GM12864 (cell line): ENCODE measurements at places on chromosomes 6 and 20.

GRCh38 chr20:40689943-40690835 is 1.2 kb upstream of the MAFB start:
- peak; percentile 27 for DNase-seq

DNA sequence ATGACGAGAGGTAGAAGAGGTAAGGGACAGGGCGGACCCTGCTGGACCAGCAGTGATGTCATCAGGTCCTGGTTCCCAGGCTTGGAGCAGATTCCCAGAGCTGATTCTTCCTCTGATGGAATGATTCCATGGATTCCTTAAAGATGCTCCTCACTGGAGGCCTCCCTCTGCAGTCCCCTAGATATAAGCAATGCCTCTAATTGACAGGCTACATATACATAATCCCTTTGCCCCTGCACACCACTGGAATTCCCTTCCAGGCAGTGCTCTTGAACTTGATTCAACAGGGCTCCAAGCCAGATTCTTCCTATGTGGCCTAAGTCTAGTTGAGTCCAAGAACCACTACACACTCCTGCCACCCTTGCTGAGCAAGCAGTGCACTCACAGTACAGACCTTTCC is 52.3 kb upstream of the L3MBTL3 start:
- DNase-seq: no peak

- DNase-seq: no peak
Measured at GRCh38 chr6:53294095-53294494, 54.7 kb downstream of the ELOVL5 start.

DNA sequence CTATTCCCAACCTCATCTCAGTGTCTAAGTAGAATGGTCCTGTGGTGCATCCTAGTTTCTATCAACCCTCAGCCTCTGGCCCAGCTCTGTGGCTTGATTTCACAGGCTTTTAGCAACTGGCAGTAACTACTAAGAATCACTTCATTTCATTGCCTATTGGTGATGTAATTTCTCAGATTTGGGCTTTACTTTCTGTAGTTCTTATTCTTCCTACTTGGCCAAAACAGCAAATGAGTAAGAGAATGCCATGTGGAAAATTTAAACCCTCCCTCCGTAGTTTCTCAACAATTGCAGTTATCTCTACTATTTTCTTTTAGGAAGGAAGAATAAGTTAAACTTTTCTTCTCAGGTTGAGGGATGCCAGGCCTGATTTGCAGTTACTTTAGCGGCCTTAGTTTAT is 387.3 kb downstream of the CDKAL1 start:
- no peak for DNase-seq

DNA sequence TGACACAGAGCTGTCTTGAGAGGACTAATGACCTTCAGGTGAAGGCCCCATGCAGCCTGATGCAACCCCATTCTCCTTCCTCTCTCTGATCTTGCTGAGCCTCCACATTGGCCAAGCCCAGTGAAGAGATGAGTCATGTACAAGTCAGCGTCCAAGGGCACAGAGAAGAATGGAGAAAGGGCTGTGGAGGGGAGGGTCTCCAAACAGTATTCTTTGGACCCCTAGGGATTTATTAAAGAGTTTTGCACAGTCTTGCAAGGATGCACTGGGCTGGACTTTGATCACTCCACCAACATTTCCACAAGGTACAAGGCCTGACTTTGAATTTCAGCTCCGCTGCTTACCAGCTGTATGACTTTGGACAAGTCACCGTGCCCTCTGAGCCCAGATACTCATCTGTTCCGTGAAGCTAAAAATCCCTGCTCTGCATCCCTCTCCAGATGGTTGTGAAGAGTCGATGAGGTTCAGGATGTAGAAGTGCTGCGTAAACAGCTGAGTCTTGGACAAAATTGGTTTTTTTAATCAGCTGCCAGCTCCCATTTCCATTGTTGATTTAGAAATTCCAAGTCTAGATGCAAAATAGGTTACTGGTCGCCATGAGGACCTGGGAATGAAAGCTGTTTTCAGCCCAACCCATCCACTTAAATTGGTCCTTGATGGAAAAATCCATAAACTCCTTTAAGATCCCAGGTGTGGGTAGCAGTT is 14.1 kb upstream of the KCNG1 start:
- no peak for DNase-seq

DNA sequence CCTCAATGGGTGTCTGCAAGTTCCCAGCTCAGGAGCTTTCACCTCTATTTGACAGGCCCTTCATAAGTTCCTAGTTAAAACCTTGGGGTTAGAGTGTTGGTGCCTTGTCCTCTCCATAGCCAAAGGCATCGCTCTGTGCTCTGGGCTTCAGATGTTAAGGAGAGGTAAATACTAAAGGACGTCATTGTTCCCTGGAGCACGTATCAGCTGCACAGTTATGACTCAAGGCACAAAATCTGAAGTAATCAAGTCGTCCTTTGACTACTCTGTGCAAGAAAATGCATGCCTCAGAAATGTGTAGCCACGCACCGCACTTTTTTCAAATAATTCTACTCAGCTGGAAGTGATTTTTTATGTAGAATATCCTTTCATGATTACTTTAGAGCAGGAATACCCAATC is 240.8 kb upstream of the QKI start:
- DNase-seq: no peak

DNA sequence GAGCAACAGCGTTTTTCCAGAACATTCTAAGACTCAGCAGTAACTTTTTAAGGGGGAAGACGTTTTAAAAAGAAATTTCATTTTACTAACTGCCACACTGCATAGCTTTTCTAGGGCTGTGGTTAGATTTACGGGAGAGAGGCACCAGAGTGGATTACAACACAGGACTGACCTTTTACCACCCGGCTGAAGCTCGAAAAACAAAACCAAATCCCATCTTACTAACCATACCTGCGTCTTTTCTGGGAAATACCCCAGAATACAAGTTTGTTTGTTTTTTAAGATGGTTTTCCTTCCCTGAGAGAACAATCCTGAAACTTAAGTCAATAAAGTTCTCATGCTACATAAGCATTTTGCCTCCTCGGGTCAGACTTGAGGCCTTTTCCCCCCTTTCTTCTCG is 209.3 kb upstream of the SOX4 start:
- no peak for DNase-seq

- no peak for DNase-seq
Measured at GRCh38 chr6:43671801-43672690, 15.5 kb downstream of the MRPS18A start.

- no peak for DNase-seq
Measured at GRCh38 chr20:17909869-17910321, 58.7 kb downstream of the SNX5 start.

- DNase-seq: no peak
Measured at GRCh38 chr6:159301277-159301676, 132.1 kb downstream of the FNDC1 start.

DNA sequence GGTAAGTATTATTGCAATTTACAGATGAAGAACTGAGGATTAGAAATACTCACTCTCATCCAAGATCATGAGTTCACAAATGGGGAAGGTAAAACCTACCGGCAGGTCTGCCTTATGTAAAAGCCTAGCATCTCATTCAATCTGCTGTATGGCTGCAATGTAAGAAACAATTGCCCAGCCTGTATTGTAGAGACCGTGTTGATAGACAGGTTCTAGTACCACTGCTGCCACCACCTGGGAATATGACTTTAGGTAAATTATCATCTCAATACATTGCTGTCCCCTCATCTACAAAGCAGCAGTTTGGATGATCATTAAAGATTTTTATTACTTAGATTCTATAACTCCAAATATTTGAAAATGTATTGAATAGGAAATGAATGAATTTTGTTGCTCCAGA is 23.3 kb upstream of the ARHGAP18 start:
- DNase-seq: no peak

- DNase-seq: no peak
Measured at GRCh38 chr6:143180826-143181225, 120.1 kb downstream of the AIG1 start.

DNA sequence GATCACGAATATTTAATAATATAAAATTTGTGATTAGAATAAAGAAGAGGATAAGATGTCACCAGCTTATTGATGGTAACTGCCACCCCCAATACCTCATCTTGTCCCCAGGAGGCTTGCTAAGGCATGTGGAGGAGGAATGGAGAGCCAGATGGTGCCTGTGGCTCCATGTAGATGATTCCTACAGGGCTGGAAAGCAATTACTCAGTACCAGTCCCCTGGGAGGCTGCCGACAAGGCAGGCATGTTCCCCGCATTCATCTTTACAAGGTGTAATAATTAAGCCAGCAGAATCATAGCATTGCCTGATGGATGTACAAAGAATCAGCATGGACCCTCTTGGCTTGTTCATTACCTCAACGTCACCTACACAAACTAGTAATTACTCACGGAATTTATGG is 155.3 kb downstream of the PLCB1 start:
- no peak for DNase-seq

DNA sequence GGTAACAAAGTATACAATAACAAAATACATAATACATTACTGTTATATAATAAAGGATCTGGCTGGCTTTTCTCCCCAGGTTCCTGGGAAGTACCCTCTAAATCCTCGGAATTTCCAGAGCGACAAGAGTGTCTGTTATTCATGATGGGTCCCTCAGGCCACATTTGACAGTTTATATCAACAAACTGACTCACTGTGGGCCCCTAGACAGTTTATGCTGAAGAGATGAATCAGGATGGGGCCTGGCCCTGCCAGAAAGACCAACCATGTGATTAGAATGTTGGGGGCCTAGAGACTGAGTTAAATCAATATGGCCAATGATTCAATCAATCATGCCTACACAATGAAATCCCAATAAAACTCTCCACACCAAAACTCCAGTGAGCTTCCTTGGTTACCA is 13.5 kb downstream of the USP45 start:
- no peak for DNase-seq

DNA sequence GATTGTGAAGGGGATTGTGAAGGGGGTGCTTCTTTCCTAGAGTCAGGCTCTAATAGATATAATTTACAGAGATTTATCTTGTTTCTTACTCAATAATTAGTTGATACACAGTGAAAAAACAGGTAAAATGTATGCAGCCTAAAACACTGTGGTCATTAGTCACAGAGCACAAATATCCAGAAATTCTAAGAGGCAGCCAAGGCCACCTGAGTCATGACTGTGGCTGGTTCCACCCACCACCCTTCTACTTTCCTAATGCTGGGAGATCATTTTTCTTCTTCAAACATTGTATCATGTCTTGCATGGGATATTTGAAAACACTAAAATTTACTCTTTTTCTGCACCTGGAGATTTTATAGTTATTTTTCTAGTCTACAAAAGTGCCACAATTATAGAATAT is 181.6 kb downstream of the OTOR start:
- DNase-seq: no peak

DNA sequence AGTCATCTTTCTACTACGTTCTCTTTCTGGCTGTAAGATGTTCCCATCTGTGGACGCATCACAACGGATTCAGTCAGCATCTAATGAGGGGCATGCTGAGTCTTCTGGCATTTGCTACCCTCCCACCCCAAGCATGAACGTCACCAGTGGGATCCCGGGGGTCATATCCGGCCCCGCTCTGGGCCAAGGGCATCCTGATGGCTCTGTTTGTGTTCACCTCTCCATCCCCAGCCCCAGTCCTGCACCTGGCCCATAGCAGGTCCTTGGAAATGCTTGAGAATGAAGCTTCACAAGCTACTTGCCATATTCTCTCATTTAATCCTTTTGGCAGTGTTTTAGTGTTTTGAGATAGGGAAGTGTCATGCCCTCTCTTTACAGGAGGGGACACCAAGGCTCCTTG is 14.9 kb downstream of the APCDD1L start:
- DNase-seq: no peak

DNA sequence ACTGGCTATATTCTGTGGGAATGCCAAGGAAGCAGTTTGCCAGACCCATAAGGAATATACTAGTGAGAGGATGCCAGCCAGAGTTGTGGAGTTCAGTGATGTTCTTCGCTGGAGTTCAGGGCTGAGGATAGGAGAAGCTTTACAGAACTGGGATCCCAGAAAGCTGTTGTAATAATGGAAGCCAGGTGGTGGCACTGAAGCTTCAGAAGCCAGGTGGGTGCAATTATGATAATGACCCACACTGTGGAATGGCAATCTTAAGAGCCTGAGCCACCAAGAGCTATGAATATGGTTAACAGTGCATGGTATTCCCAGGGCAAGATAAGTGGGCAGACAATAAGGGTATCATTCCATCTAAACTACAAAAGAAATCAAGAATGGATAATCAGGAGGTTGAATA is 25.1 kb upstream of the ENPP1 start:
- no peak for DNase-seq

DNA sequence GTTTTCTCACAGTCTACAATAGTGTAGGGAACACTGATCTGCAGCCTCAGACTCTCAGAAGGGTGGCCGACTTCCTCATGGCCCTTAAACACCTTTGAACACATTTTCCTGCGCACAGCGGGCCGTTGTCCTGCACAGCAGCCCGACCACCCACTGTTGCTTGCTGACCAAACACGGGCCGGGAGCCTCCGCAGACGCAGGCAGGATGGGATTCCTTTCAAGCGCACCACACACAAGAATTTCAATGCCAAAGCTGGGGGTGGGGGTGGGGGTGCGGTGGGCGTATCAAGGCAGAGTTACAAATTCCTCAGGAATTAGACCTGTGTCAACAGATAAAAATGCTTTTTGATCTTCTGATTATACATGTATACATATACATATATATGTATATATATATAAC is 74.5 kb downstream of the HUS1B start:
- DNase-seq: no peak

DNA sequence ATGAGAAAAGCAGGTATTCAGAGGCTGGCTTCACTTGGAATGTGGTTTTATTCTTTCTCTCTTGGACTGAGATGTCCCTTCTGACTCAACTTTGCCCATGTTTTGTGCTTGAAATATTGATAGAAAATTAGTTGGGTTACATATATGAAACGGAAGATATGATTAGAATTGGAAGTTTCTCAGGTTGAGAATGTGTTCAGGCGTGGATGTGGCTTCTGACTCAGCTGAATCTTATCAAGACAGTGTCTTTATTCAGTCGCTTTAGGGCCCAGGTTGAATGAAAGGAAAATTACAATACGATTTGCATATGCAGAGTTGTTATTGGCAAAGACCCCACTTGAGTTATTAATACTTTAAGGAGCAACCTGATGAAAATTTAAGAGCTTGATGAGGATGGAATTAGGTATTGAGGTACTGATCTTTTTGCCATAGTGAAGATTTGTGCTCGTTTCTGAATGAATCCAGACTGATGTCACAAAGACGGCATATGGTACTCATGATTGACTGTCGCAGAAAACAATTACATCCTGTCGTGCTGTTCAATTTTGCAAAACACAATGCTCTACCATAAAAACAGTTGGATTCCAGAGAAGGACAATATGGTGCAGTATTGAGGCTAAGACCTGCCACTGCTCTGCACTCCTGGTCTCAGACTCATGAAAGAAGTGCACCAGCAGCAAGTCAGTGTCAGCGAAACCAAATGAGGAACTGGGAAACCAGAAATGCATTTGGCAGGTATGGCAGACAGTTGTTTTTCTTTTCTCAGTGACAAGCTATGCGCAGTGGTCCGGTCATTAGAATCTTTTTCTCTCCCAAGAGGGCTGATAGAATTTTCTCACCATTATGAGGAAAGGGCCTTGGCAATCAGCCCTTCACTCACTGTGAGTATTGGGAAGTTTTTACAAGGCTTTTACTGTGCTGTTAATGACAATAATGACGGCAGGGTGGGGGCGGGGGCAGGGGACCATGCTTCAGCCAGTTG is 158.3 kb downstream of the DOK5 start:
- peak; percentile 57 for DNase-seq
